ENCODE measurements at places on chromosomes 3 and 15.

GRCh38 chr15:52331490-52332240, 36.1 kb upstream of the MYO5C start:
- DNase-seq, result peak; percentile 70

DNA sequence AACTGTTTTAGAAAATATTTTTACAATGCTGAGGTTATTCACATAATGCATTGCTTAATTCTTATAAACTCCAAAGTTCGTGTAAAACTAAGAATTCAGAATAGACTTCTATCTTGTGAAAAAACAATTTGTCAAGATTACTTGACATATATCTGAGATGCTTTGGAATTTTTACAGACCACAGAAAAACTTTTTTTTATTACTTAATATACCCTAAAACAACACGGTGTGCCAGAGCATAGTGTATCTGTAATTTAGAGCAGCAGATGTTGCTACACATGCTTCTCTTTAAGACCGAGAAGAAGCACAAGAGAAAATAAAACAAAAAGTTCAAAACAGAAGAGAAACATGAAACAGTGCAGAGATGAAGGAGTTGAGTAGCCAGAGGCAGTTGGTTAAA, 26.4 kb downstream of the ASB7 start:
- no peak for DNase-seq

GRCh38 chr15:68709876-68710275, 110.8 kb downstream of the ANP32A start:
- no peak for DNase-seq

- DNase-seq, result no peak
Measured at GRCh38 chr15:79944622-79945021, 26.4 kb downstream of the BCL2A1 start.

GRCh38 chr15:101049856-101050622, 130.9 kb downstream of the LRRK1 start:
- peak; percentile 38 for DNase-seq

GRCh38 chr3:74651885-74652284, 37.4 kb upstream of the CNTN3 start:
- no peak for DNase-seq

GRCh38 chr15:66946578-66947164, 118.7 kb upstream of the SMAD3 start:
- DNase-seq, result peak; percentile 80

GRCh38 chr15:34783431-34783830, 11.9 kb downstream of the ACTC1 start:
- DNase-seq, result no peak

DNA sequence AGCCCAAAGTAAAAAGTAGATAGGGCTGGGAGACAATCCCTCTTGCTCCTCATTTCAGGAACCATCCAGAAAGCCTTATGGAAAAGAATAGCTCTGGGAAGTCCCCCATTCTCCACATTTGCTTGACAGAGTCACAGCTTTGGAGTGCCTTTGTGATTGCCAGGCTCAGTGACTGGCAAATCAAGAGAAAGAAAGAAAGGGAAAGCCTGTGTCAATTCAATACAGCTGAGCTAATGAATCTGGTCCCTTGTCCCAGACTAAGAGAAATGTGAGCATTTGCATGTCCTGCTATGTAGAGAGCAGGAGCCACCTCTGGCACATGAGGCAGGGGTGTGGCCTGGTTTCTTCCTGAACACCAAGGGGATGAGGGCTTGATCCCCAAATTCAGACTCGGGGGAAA, 14.9 kb upstream of the CTNNB1 start:
- DNase-seq, result no peak

GRCh38 chr3:177484926-177485325, 287.6 kb upstream of the TBL1XR1 start:
- no peak for DNase-seq

DNA sequence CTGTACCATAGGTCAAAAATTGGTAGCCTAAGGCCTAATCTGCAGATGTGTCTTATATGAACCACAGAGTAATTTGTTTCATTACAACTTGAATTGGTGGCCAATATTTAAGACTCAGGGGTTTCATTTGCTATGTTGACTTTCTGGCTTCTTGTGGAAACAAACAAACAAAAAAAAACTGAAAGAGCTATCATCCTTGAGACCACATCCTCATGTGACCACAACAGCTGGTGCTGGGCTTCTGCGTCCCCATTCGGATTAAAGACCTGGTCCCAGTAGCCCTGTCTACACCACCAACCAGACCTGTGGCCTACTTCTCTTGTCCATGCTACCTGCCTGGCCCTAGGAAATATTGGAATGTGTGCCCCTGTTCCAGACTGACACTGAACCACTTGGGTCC, 61.7 kb downstream of the STRIT1 start:
- DNase-seq, result no peak

- DNase-seq, result no peak
Measured at GRCh38 chr3:32186097-32186496, 52.4 kb upstream of the CMTM8 start.

DNA sequence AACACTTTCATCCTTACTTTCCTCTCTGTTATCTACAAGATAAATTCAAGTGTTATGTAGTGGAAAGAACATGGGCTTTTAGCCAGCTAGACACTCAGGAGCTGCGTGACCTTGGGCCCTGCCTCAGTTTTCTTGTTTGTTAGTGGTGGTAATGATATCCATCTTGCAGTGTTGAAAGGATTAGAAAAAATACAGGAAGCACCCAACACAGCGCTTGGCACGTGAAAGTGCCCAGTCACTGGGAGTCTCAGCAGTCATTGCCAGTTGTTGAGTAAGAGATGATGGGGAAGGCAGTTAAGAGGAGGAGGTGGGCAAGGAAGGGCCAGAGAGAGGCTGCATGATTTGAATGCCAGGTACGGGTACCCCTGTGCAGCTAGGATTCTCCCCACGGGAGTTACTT, 5.3 kb downstream of the PDIA5 start:
- DNase-seq, result no peak

DNA sequence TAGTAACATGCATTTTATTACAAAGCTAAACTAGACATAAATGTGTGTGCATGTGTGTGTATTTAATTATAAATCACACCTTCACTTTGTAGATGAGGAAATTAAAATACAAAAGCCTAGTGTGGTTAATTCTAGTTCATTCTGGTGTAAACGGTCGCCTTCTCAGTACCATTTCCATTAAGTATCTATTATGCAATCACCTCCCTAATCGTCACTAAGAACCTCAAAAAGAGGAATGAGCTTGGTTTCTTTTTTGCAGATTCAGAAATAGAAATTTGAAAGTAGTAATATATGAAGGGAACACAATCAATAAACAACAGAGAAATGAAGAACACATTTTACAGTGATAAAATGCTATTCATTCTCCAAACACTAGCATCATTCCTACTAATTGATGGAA, 233.2 kb downstream of the ZBBX start:
- no peak for DNase-seq
